ENCODE measurements at places on chromosomes 12 and 14.
A peak's percentile ranks its signal among the peaks of the same experiment; 100 is the strongest.

DNA sequence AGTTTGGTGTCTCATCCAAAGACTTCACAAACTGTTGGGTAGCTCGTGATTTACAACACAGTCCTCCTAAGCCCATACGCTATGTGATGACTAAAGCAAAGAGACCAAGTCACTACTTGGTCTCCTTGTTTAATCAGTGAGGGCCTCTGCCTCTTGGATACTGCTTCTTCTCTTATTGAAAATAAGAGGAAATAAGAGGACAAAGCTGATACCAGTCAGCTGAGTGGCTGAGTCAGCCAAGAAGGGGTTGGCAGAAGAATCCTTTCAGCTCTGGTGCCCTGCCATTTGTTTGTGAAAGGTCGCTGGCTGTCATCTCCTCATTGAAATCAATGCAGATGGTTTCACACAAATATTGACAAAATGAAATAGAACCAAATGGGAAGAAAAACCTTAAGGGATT, 67.5 kb upstream of the SLC35F4 start:
- DNase-seq = no peak

DNA sequence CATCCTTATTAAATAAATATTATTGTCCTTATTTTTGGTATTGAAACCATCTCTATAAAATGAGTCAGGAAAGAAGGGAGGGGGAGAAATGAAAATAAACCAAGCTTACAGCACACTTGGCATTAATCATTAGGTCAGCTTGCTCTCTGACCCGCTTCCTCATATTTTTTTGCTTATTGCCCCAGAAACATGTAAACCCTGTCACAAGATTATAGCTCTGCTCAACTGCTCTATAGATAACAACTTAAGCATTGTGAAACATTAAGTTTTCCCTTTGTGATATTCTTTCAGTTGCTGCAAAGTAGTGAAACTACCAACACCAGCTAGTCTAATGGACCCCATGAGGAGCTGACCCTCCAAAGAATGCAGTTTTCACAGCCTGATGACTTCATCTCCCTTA, 819.5 kb downstream of the SLC16A7 start:
- no peak for DNase-seq

- no peak for DNase-seq
These were observed 6.9 kb downstream of the KRT4 start for GRCh38 chr12:52806821-52807543.

GRCh38 chr12:11958221-11959091, 112.3 kb upstream of the BCL2L14 start:
- peak; percentile 10 for DNase-seq

DNA sequence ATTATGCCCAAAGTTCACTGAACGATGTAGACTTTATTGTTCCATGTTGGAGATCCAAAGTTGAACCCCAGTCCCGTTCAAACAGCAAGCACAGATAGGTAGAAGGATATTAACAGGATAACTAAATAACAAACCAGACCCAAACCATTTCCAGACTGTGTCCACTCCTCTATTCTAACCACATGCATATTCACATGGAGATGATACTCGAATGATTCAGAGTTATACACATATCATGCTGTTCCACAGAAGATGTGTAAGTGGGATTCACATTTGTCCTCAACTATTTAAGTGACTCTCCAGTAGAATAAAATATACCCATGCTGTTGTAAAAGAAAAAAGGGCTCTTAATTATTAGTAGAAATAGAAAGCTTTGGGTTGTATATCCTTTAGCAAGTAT, 185.9 kb downstream of the ITPR2 start:
- DNase-seq = no peak

DNA sequence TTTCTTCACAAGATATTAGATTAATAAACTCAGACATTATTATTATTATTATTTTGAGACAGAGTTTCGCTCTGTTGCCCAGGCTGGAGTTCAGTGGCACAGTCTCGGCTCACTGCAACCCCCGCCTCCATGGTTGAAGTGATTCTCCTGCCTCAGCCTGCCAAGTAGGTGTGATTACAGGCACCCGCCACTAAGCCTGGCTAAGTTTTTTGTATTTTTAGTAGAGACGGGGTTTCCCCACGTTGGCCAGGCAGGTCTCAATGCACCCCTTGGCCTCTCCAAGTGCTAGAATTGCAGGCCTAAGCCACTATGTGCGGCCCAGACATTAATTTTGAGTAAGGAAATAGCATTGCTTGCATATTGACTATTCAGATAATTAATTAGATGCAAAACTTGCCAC, 554.9 kb upstream of the LRFN5 start:
- DNase-seq = no peak

GRCh38 chr14:73492043-73492552, 1.4 kb downstream of the RIOX1 start:
- DNase-seq = no peak

- no peak for DNase-seq
These were observed 23.7 kb downstream of the PRPF40B start for GRCh38 chr12:49646871-49647654.

- DNase-seq = no peak
These were observed 39.0 kb upstream of the REP15 start for GRCh38 chr12:27657296-27657695.

DNA sequence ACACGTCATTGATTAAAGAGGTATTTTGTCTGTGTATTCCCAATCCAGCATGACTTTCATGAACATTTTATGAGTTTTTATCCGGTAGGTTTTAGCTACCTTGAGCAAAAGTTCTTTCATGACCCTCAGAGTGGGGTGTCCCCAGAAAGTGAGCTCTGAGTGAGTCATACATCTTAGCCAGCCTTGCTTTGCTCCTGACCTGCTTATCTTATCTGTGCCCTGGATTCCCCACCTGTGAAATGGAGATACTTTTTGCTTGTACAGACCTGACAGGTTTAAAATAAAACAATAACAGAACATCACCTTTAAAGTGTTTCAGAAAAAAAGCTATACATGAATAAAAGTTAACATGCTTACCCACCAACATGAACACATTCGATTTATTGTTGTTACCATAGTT, 202.8 kb upstream of the SOX5 start:
- DNase-seq = no peak

- no peak for DNase-seq
These were observed 30.3 kb upstream of the CLIP1 start for GRCh38 chr12:122452701-122453285.

- DNase-seq = peak; percentile 25
These were observed 598 bp downstream of the HIF1A start for GRCh38 chr14:61695695-61696527.

DNA sequence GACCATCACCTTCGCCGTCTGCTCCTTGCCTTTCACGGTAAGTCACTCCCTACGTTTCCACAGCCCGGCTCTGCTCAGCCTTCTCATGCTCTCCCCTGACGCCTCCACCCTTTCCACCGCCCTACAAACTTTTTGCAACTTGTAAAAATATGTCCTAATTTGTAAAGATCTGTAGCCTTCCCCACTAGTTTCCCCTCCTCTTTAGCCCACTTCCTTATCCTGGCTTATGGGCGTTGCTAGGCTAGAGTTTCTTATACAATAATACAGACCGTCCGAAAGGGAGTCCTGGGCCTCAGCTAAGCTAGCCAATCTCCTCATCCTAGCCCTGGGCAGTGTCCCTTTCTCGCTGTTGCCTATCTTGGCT, 1.2 kb downstream of the PTGER2 start:
- peak; percentile 21 for DNase-seq

DNA sequence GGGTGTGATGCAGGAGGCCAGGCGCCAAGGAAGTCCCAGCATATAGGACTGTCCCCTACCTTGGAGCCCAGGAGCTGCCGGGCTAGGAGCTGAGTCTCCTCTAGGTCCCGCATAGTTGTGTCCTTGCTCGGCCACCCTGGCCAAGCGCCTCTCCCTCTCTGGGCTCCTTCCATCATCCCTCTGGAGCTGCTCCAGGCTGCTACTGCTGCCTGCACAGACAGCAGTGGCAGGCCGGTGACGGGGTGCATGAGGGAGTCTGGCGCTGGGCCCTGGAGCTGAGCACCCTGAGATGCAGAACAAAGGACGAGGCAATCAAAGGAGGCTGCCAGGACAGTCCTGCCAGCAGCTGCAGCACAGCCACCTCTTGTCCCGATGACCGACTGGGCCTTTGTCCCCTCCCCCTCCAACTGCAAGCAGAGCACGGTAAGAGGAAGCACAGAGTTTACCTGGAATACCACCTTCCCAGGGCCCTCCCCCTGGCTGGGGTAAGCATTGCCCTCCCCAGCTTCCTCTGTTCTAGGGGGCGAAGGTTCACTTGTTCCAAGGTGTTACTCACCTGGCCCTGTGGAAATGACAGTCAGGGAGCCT, 10.4 kb downstream of the DTX1 start:
- DNase-seq = no peak

- DNase-seq = no peak
These were observed 2.4 kb downstream of the ETNK1 start for GRCh38 chr12:22627371-22627770.

GRCh38 chr12:48988030-48988649, 10.0 kb downstream of the WNT1 start:
- DNase-seq = peak; percentile 67

DNA sequence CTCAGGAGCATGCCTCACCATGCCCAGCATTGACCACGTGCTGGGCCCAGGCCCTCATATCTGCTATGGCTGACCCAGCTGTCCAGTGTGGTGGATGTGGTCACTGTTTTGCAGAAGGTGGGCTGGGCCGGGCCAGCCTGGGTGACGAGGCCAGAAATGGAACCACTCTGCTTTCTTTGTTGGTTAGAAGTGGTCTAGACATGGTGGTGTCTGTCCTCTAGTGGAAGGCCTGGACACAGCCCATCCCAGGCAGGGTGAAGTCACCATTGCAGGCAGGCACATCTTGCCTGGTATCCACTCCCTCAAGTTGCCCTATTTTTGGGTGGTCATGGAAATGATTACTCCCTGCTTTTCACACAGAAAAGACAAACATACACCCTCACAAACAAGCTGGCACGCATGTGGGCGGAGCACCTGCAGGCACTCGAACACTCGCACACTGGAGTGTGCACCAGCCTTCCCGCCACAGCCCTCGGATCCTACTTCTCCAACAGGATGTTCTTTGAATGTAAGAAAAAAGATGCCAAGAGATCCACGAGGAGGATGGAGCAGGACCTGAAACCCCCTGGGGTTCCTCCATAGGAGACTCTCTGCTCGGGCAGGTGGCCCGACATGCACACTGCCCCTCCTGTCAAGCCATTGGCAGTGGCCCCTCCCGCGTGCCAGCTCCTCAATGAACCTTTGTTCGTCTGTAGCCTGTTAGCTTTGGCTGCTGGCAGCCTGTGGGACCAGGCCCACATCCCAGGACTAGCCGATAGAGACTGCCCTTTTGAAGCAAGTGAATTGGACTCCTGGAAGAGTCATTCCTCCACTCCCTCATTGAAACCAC, 38.4 kb downstream of the MLXIP start:
- no peak for DNase-seq

DNA sequence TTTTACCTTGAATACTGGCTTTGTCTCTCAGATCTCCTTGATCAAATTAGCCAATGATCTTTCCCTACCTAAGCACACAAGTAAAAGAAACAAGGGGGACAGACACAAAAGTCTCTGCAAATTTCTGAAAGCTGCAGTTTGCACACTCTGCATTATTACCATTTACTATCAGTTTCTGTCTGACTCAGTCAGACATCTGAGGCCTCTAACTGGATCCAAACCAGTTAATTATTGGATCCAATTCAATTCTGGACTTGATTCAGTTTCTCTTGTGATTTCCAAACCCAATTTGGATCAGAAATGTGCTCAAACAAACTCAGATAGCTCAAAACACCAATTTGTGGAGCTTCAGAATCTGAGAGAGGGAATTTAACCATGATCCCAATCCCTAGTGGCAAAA, 16.6 kb downstream of the SSTR1 start:
- DNase-seq = no peak

- no peak for DNase-seq
These were observed 226.8 kb downstream of the C12orf42 start for GRCh38 chr12:103268831-103269514.

GRCh38 chr12:53300187-53300586, 692 bp downstream of the MYG1 start:
- DNase-seq = no peak

- DNase-seq = peak; percentile 55
These were observed 146.1 kb upstream of the NCOR2 start for GRCh38 chr12:124713436-124714082.

DNA sequence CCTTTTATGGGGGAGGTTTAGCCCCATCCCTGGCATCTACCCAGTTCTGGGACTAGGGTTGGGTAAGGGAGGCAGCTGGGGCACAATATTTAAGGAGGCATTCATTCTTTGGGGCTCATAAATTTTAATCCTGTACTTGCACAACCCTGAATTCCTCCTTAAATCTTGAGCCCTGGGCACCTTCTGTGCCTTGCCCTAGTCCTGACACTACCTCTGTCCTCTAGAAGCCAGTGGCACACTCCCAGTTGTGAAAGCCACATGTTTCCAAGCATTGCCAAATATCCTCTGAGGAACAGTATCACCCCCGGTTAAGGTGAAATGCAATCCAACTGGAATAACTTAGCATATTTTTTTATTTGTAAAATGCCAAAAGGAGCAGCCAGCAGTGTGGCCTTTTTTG, 36.6 kb downstream of the SLC16A7 start:
- DNase-seq = no peak

- no peak for DNase-seq
These were observed 100.0 kb upstream of the ARHGAP5 start for GRCh38 chr14:31977001-31977556.

DNA sequence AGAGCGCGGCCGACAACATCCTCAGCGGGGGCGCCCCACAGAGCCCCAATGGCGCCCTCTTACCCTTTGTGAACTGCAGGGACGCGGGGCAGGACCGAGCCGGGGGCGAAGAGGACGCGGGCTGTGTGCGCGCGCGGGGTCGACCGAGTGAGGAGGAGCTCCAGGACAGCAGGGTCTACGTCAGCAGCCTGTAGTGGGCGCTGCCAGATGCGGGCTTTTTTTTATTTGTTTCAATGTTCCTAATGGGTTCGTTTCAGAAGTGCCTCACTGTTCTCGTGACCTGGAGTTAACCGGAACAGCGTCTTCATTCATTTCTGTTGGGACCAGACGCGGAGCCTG, 103.8 kb upstream of the FKBP4 start:
- DNase-seq = peak; percentile 38

- no peak for DNase-seq
These were observed 171.6 kb downstream of the CALM1 start for GRCh38 chr14:90568405-90568804.

DNA sequence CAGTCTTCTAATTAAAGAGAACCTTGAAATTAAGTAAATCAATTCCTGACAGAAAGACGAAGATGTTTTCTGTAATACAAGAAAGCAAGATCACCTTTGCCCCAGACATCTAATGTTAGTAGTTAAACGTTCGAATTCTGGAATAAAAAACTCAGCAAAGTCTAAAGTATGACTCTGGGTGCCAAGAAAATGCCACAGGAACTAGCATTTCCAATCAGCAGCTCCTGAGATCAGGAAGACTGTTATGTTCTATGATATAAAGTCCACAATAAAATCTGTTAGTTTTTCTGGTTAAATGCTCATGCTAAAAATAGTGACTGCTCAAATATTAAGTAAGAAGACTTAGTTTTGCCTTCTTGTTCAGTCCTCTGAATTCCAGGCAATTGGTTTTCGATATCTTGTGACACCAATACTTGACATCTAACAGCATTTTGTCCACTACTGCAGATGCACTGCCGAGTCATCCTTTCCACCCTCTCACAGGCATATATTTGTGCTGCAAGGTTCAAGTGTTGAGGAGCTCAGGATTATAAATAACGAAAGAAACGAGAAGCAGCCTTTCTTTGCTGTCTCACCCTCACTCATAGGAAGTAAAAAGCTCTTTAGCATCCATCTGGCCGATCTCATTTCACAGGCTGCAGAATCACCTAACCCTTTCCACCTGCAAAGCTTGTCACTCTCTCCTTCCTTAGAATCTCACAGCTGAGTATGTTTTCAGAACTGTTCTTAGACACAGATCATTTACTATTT, 32.0 kb downstream of the SSH1 start:
- DNase-seq = no peak
